ENCODE measurements at places on chromosomes 5 and 9.

GRCh38 chr5:174404848-174405247, 319.5 kb upstream of the MSX2 start:
- DNase-seq = no peak

GRCh38 chr9:137431416-137431931, 8.3 kb downstream of the NOXA1 start:
- DNase-seq = no peak

DNA sequence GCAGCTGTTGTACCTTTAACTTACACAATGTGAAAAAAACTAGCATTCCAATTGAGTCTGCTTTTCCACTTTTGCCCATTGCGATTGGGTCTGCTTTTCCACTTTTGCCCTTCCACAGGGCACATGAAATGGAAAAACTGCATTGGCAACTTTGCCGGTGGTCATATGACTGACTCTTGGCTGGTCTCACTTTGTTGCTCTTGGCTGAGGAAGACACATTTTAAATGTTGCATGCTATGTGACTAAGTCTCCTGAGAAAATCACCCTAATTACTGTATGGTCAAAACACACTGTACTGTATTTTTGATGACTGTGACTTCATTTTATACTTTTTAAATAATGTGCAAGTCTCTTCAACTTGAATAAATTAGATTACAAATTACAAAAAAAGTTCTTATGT, 1.6 kb upstream of the OXCT1 start:
- DNase-seq = no peak

GRCh38 chr9:133421615-133422542, at the start of gene ADAMTS13:
TSS of gene ADAMTS13 (plus strand) at chr9:133422367. CDS start at chr9:133422444, 77 bp downstream.
- no peak for DNase-seq

- DNase-seq = no peak
These were observed 659.8 kb upstream of the MEF2C start for GRCh38 chr5:89542736-89543135.

- no peak for DNase-seq
These were observed 7.2 kb upstream of the MCC start for GRCh38 chr5:113495422-113495841.

DNA sequence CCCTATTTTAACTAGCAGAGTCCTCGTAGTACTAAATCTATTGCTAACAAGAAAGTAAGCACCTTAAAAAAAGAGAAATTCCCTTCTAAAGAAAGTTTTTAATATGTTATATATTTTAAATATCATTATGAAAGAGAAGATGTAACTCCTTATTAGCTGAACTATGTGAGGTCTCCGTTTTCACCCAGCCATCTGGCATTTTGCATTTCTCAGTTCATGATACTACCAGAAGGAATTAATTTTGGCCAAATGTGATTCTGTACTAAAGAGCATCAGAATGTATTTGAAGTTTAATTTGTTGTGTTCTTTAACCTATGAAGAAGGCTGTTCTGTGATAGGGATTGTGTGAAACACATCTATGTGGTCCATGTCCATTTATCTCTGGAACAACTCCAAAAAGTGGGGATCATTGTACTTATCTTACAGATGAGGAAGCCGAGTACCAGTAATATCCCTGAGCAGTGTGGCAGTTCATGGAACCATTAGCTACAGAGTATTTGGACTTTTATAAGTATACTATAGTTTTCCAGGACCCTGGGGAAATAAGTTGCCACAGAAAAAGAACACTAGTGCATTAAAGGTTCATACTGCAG, 29.8 kb downstream of the TNFAIP8 start:
- DNase-seq = no peak

- peak; percentile 31 for DNase-seq
These were observed 27.3 kb downstream of the ANP32B start for GRCh38 chr9:98010445-98010844.
